ENCODE measurements at places on chromosomes 7 and 10. TPM values are rescaled to one million over a fixed set of nuclear protein-coding genes. Genes with fewer than 3 reads are reported as not detected.
A peak's percentile ranks its signal among the peaks of the same experiment; 100 is the strongest.

GRCh38 chr10:427761-428519 is 261.5 kb downstream of the DIP2C start:
- no peak for DNase-seq

DNA sequence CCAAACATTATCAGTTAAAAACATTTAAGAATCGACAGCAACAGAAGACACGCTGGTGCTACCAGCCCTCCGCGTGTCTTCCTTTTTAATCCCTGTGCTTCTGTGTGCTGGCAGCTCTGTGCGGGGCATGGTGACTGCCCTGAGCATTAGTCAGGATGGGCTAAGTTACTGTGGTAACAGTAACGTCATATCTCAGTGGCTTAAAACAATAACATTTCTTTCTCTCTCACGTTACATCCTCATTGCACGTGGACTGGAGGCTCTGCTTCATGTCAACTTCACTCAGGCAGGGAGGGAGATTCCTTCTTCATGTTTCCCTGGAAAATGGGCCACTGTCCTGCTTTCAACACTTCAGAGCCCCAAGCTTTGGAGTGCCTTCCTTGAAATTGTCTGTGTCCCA is 378.5 kb downstream of the CCSER2 start:
- no peak for DNase-seq

The FLNC gene
- not detected for total RNA-seq

- no peak for DNase-seq
Measured at GRCh38 chr7:121397822-121398221, 1.7 kb upstream of the FAM3C start.

- DNase-seq: no peak
Measured at GRCh38 chr10:73522263-73522662, 26.4 kb upstream of the PPP3CB start.

The SLC13A1 gene
- not detected for total RNA-seq

GRCh38 chr10:61850376-61850775 is 51.1 kb upstream of the ARID5B start:
- DNase-seq: no peak

The ANK3 gene
- total RNA-seq: 9.0 TPM

GRCh38 chr10:116669832-116670644 is 49.3 kb downstream of the PNLIPRP2 start:
- DNase-seq: no peak

DNA sequence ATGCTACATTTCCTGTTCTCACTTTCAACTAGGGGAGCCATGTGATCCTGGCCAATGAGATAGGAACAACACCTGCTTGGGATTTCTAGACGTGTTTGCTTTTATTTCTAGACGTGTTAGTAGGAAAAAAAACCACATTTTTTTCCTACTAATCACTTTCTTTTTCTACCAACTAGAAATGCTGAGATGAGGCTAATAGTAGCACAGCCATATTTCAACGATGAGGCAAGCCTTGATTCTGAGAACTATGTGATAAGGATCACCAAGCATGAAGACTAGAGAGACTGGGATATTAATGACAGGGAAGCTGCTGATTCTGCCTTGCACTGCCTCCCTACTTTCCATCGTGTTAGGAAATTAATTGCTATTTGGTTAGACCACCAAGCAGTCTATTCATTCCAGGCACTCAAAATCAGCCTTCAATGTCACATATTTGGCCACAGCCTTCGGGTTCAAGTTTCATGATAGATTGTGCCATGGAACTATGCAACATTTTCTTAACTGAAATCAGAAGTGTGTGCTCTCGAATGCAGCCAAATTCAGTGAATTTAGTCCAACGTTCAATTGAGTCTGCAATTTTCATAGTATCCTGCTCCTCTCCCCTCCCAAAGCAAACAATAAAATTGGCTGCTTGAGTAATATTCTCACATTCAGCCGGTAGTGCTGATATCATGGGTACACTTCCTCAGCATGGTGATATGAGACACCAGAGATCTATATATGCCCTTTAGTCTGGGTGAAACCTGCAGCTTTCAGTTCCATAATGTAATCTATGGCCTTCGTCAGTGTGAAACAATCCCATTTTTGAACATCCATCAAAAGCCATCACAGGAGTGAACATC is 98.1 kb downstream of the GPR37 start:
- DNase-seq: no peak

DNA sequence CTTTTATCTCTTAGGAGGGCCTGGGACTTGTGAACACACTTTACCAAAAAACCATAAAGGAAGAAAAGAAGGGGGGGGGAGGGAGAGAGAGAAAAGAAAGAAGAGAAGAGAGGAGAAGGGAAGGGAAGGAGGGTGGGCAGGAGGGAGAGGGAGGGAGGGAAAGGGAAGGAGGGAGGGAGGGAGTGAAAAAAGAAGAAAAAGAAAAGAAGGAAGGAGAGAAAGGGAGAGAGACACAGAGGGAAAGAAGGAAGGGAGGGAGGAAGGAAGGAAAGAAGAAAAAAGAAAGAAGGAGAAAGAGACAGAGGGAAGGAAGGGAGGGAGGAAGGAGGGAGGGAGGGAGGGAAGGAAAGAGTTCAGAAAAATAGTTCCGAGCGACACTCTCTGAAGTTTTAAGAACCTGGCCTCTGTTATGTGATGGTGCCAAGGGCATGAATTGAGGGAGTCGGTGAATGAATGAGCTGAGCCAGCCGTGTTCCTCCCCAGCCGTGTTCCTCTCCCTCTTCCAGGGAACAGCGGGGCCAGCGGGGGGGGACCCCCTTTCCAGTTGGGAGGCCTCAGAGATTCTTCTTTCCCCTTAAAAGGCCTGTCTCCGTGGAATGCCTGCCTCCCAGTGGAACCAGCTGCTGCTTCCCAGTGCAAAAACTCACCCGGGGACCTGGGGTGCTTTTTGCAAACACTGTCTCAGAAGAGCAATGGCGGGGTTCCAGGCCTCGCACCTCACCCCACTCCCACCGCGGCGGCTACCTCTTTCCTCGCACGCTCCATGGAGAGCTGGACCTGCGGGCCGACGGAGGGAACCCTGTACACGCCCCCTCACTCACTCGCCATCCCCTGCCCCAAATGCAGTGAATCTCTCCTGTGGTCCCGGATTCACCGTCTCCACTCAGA is 84.1 kb downstream of the FOXL3 start:
- peak; percentile 2 for DNase-seq

GRCh38 chr7:159108491-159108890 is 36.2 kb downstream of the VIPR2 start:
- DNase-seq: no peak

DNA sequence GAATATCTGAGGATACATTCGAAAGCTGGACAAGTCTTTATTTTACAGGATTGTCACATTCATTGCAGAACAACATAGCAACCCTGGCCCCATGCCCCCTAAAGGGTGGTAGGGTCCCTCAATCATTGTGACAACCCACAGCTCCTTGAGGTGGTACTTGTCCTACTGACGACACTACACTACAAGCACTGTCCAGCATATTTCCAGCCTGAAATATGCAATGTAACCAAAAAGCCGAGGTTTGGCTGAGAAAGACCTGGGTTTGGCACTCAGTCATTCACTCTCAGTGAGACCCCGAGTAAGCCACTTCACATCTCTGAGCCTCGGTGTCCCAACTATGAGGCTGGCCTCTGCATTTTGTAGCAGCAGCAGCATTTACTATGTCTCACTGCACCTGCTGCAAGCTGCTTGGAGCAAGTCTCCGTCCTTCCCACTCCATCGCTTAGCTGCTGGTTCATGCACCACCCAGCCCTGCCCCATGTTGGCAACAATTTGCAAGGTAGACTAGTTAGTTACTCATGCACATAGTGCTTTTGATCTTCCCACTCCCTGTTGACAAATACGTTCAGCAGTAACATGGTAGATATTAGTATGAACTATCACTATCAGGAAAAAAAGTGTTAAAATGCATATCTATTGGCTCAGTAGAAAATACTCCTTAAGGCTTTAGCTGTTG is 43.6 kb upstream of the TNPO3 start:
- no peak for DNase-seq

GRCh38 chr10:14812271-14812670 is 25.6 kb downstream of the CDNF start:
- DNase-seq: no peak

DNA sequence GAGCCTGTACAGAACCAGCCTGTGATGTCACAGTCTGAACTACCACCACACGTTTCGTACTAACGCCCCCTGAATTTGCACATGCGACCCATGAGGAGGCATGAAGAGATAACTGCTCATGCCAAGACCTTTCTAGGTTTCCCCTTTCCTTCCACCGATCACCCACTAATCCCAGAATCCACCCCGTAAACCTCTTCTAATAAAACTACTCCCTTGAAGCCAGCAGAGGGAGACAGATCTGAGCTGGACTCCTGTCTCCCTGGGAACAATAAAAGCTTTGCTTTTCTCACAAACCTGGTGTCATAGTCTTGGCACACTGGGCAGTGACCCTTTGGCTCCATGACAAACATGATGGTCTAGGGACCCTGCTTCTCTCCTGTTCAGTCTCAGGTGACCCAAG is 144.5 kb downstream of the FRMD4A start:
- DNase-seq: no peak

GRCh38 chr7:152587366-152587765 is 88.6 kb downstream of the XRCC2 start:
- no peak for DNase-seq

GRCh38 chr7:156781972-156782371 is 111.0 kb downstream of the LMBR1 start:
- no peak for DNase-seq

DNA sequence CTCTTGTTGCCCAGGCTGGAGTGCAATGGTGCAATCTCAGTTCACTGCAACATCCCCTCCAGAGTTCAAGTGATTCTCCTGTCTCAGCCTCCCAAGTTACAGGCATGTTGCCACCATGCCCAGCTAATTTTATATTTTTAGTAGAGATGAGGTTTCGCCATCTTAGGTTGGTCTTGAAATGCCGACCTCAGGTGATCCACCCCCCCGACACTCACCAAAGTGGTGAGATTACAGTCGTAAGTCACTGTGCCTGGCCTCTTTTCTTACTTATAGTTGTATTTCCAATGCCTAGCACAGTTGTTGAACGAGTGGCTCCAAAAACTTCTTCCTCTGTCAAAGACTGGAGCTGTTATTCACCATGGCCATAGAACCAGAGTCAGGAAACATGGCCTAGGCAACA is 6.7 kb downstream of the RNF216 start:
- DNase-seq: no peak

DNA sequence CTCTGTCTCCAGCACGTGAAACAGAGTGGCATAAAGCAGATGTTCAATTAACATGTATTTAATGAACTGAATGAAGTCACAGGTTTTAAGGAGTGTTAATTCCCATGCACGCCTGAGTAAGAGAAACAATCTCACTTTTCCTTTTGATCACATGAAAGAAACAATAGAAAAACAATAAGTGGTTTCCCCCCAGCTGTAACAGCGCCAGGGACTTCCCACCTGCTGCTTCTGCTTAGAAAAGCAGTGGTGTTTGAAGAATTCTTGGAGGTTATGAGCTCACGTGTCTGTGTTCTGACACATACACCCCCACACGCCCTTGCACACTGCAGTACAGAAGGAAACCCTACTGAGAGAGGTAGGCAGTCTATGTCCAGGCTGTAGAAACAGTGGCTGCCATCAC is 51.3 kb upstream of the FRMD4A start:
- peak; percentile 56 for DNase-seq

DNA sequence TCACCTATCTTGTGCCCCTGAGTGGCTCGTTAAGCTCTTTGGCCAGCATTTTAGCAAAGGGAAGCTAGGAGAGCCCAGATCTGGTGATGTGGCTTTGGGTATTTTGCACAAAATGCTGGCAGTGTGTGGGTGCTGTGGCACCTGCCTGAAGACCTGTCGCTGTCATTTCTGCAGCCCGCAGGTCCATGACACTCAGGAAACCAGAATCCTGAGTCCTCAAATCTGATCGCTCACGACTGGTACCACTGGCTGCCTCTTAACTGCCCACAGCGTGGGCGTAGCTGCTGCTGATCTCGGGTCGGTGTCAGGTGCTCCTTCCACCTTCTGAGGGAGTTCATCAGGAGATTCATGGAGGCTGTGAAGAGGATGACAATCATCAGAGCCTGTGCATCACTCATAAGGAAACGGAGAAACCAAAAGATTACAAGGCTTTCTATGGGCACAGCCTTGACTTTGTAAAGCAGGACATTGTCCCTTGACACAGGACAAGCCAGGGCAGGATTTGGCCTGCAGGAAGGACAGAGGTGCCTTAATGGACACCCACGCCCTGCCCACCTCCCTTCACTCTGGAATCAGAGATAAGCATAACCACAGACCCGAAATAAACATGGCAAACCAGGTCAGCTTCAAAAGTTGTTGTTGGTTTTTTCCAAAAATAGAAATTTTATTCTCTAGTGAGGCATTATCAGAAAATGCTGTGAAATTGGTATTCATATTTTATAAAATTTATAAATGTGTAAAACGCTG is 71.0 kb upstream of the STK17A start:
- no peak for DNase-seq

The OR6B1 gene
- total RNA-seq: not detected

GRCh38 chr7:158802535-158803366 is 26.6 kb downstream of the ESYT2 start:
- no peak for DNase-seq

- no peak for DNase-seq
Measured at GRCh38 chr10:77613476-77614130, 24.0 kb downstream of the KCNMA1 start.

The TMEM248 gene
- total RNA-seq: 67.2 TPM
